ENCODE measurements at places on chromosomes 3 and 15.

- DNase-seq: no peak
Observed at GRCh38 chr3:65112751-65113300, 425.0 kb upstream of the ADAMTS9 start.

GRCh38 chr3:135226057-135226456, 431.0 kb downstream of the EPHB1 start:
- no peak for DNase-seq

DNA sequence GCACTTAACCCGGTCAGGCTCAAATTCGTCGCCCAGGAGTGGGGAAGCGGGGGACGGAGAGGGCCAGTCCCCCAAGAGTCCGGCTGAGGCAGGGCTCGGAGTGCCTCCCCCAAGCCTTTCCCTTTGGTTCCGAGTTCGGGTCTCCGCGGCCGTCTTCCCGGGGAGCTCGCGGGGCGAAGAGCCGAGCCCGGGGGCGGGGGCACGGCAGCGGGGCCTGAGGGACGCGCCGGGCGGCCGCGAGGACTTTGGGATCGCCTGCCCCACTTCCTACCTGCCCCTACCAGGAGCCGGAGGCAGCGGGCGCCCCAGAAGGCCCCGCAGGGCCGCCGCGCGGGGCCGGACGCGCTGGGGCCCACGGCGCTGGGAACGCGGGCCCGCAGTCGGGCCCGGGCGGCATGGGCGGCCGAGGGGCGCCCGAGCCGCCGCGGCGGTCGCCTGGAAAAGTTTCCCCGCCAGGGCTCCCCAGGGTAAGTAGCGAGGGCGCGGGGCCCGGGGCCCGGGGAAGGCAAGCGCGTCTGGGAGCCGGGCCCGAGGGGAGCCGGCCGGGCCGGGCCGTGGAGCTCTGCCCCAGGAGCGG, 2.8 kb downstream of the FURIN start:
- DNase-seq: peak; percentile 27

DNA sequence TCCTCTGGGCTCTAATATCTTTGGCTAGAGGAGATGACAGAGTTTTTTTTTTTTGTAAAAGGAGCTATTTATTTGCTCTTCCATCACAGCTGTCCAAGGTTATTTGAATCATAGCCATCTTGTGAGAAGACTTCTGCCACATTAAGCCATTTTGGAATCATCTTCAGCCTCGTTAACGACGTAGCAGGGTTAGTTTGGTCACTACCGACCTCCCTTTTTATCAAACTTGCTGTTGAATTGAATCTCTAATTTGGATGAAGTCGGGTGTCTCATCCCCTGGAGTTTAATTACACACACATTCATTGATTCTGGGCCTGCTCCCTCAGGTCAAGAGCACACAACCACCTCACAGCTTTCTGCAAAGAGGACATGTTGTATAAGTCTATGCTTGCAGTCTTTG, 238.7 kb downstream of the CPNE4 start:
- no peak for DNase-seq

- DNase-seq: no peak
Observed at GRCh38 chr3:181794011-181794790, 82.5 kb downstream of the SOX2 start.

DNA sequence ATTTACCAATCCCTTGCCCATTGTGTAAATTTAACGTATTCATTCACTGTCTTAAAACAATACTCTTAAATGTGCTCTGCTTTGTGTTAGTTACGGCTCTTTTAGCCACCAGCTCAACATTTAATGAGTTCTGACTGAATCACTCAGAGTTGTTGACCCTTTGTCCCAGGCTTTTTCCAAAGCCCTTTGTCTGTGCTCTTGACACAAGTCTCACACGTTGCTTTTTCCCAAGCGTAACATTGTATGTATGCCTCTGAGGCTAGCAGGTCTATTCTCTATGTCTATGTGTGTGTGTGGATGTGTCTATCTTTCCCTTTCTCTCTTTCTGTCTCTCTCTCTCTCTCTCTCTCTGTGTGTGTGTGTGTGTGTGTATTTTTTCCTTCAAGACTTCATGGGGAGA, 435.4 kb upstream of the GOLIM4 start:
- DNase-seq: no peak

GRCh38 chr15:99711625-99712024, 21.6 kb downstream of the LYSMD4 start:
- no peak for DNase-seq

GRCh38 chr3:126937973-126938372, 44.9 kb upstream of the PLXNA1 start:
- DNase-seq: no peak

GRCh38 chr3:77446761-77447160, 406.9 kb downstream of the ROBO2 start:
- no peak for DNase-seq

GRCh38 chr3:32502946-32503286, 264 bp upstream of the CMTM6 start:
- DNase-seq: no peak

DNA sequence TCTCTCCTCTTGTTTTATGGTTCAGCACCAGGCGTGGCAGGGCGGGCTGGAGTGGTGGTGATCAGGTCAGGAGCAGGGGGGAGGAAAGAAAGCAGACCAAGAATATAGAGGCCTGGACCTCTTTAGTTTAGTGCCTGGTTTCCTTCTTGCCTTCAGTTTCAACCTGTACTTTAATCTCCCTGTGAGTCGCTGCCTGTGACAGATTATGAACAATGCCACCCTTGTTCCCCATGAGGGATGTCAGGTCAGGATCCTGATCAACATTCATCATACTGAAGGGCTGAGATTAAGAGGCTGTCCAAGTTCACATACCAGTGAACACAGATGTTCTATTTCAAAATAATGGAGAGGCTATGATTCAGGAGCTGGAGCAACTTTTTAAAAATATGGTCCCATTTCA, 11.4 kb downstream of the ENTPD3 start:
- DNase-seq: no peak

DNA sequence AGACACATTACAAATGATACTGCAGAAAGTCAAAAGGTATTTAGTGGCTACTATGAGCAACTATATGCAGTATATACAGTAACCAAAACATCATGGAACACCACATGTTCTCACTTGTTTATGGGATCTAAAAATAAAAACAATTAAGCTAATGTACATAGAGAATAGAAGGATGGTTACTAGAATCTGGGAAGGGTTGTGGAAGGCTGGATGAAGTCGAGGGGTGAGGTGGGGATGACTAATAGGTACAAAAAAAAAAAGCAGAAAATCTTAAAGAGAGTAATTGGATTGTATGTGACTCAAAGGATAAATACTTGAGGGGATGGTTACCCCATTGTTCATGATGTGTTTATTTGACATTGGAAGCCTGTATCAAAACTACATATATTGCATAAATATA, 848.8 kb upstream of the GBE1 start:
- DNase-seq: no peak

GRCh38 chr15:49625460-49626036, 4.7 kb downstream of the DTWD1 start:
- DNase-seq: no peak

- DNase-seq: no peak
Observed at GRCh38 chr3:131038326-131038725, 11.6 kb downstream of the NEK11 start.

DNA sequence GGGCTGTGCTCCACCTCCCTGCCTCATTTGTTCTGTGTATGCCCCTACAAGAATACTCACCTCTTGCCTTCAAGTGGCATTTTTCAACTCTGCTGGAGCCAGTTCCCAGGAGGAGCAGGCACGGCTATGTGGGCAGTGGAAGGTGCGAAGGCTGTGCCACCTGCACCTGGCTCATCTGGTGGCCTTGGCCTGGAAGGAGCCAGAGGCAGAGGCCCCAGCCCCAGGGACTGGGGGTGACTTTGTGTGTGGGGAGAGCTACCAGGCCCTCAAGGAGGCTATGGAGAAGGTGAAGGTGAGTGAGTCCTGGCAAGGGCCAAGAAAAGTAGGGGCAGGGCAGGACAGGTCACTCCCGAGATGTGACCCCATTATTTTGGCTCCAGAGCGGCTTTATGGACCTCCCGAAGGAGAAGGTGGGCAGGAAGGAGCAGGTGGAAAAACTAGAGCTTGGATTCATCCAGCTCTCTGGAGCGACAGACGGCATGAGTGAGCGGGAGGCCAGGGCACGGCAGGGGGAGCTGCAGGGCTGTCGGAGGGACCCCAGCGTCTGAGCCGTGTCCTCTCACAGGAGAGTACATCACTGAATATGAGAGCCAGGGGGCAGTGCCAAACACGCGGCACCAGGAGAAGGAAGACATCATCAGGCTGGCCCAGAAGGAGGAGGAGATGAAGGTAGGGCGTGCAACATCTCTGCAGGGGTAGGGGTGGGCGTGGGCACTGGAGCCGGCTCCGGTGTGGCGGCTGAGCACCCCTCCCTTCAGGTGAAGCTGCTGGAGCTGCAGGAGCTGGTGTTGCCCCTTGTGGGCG, 57.3 kb upstream of the UBE2Q2 start:
- DNase-seq: no peak

GRCh38 chr3:106108925-106109324, 240.1 kb upstream of the CBLB start:
- DNase-seq: no peak

- no peak for DNase-seq
Observed at GRCh38 chr3:110741891-110742290, 329.7 kb upstream of the NECTIN3 start.

GRCh38 chr3:71629711-71630110, 46.2 kb upstream of the FOXP1 start:
- DNase-seq: no peak

- no peak for DNase-seq
Observed at GRCh38 chr3:89957451-89957850, 850.0 kb downstream of the EPHA3 start.

DNA sequence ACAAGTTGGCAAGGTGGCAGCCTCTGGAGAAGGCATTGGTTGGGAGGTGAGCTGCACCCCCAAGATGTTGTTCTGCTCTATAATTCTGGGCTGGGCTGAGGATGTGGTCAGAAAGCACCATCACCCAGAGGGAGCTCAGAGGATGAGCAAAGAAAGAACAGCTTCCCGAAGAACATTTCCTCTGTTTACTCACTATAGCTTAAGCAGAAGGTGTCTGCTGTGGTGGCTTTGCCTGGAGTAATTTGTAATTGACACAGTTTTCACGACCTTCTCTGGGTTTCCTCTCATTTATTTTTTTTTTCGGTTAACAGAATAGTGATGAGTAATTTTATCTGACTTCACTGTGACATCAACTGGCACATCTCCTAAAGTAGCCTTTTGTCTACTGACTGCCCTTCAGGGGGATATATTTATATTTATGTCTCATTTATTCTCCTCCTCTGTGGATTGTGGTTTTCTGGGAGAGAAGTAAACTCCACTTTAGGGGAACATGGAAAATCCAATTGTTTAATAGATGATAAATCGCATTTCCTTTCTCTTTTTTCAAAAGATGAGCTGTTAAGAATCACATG, 49.5 kb upstream of the ABHD17C start:
- no peak for DNase-seq

GRCh38 chr3:123637131-123637530, 52.3 kb upstream of the HACD2 start:
- no peak for DNase-seq

DNA sequence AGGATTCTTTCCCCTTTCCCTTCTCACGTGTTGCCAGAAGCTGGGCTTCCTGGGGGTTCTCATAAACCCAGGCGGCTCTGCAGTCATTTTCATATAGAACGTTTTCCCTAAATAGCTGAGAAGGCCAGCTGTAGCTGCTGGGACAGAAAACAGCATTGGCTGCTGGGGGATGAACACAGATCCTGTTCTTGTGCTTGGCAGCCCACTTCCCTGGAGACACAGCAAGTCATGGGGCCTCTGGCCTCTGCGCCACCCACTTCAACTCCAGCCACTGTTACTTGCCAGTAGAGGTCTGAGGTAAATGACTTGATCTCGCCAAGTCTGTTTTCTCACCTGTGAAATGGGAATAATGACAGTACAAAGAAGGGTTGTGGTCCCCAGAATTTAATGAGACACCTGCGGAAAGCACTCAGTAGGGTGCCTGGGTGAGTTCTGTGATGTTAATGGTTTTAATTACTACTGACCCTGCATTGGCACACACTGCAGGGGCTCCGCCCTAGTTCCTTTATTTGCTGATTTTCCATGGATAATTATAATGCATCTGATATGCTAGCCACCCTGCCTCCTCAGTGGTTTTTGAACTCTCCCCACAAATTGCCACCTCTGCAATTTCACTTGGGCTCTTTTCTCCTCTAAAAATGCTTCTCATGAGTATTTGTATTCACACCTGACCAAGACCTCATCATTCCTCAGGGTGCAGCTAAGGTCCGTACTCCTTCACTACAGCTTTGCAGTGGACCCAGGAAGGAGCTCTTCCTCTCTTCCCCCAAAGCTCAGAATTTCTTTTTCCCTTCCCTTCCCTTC, 274.7 kb downstream of the RPLP1 start:
- no peak for DNase-seq

DNA sequence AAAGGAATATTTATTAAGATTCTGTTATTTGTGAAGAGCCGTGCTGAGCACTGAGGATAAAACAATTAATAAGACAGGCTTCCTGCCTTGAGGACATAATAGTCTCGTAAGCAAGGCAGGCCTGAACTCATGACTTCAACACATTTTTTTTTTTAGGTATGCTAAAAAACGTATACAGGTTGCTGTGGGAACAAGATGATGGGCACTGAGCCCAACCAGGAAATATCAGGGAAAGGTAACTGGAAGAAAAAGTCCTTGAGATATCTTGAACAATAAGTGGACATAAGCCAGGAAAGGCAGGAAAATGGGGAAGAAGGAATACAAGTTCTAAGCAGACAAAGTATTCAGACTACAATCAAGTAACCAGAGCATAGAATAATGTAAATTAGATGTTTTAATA, 26.1 kb downstream of the CERS3 start:
- no peak for DNase-seq

- DNase-seq: no peak
Observed at GRCh38 chr15:62807539-62808130, 234.9 kb upstream of the TPM1 start.

DNA sequence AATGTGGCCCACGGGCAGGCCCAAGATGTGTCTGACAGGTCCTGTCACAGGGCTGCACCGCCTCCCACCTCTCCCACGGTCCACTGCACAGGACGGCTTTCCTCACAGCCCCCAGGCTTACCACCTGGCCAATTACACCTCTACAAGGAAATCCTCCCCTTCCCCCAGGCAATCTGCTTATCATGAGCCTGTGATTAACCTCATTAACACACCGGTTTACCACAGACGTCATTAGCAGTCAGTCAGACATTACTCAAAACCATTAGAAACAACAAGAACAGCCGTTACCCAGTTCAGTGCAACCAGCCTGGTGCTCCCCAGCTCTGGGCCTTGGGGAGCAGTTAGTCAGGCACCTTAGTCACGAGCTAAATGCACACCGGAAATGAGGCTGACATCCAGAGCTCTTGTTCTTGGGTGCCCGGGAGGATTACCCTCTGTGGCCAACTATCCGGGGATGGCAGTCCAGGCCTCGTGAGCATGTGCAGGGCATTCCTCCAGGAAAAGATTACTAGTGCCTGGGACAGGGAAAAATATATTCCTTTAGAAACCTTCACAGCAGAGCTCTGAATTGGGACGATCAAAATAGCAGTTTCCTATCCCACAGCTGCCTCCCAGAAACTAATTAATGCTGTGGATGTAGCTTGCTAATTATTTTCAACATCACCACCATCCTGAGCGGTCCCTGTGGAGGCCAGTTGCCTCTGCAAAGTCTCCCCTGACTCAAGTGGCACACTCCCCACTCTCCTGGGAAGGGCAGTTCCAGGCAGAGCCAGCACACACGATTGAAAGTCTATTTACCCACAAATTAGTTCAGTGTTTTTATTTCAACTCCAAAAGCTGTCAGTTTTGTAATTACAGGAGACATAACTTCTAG, 117.4 kb upstream of the ZBED2 start:
- no peak for DNase-seq

GRCh38 chr3:59254433-59254832, 204.6 kb upstream of the CFAP20DC start:
- DNase-seq: no peak

Data from midbrain (tissue), 1 donor.